Pancreas (tissue), 10 donors: ENCODE measurements at places on chromosomes 3 and 15. TPM values are rescaled to one million over a fixed set of nuclear protein-coding genes. Genes with fewer than 3 reads are reported as not detected.

Gene NR1I2
- 0.22 TPM for total RNA-seq

Gene ANKUB1
- not detected for total RNA-seq

Gene WDR48
- 17.1 TPM for total RNA-seq

Gene RBMS3
- total RNA-seq, result 8.8 TPM
